Activated gamma-delta T cell (primary cell): ENCODE measurements at places on chromosomes 16 and 17.

GRCh38 chr17:43094129-43094835 is 30.9 kb downstream of the BRCA1 start:
- DNase-seq, result no peak

- no peak for DNase-seq
Observed at GRCh38 chr17:37842401-37842800, 81.8 kb upstream of the TBC1D3K start.

GRCh38 chr17:47719411-47720152 is 13.5 kb upstream of the TBX21 start:
- no peak for DNase-seq

- no peak for DNase-seq
Observed at GRCh38 chr17:2061441-2061958, 6.6 kb downstream of the HIC1 start.

- no peak for DNase-seq
Observed at GRCh38 chr16:77434022-77434529, 758 bp downstream of the ADAMTS18 start.

- DNase-seq, result no peak
Observed at GRCh38 chr17:3896108-3896967, 3.5 kb upstream of the CAMKK1 start.

- no peak for DNase-seq
Observed at GRCh38 chr16:77304877-77305276, 105.7 kb downstream of the SYCE1L start.

DNA sequence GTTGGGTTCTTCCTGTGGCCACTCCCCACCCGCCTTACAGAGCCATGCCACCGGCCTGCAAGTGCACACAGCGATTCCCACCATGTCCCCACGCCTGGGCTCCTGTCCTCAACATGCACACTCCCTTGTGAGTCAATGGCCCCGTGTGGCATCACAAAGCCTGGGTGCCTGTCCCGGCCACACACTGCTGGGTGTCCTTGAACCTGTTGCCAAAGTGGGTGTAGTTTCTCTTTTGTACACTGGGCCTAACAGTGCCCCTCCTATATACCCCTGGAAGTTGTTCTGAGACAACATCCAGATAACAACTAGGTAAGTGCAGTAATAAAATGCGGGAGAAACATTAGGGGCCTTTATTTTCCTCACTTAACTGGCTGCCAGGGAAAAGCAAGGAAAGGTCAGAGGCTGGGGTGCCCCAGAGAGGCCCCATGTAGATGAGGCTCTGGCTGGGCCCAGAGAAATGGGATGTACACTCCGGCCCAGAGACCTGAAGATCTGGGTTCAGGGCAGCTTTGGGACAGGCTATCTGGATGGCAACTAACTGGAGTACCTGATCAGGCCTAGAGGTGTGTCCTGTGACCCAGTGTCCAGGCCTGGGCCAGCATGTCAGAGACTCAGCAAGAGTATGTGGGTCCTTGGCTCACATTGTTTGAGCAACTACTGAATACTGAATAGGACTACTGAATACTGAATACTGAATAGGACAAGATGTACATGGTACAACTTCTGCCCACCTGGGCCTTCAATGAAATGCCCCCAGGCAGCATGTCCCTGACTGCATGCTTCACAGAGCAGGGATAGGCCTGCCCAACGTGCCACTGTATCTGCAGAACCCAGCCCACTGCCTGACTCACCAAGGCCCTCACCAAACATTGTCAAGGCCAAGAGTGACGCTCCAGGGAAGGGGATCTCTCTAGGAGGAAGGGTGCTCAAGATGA is 8.3 kb downstream of the ABCC3 start:
- no peak for DNase-seq

DNA sequence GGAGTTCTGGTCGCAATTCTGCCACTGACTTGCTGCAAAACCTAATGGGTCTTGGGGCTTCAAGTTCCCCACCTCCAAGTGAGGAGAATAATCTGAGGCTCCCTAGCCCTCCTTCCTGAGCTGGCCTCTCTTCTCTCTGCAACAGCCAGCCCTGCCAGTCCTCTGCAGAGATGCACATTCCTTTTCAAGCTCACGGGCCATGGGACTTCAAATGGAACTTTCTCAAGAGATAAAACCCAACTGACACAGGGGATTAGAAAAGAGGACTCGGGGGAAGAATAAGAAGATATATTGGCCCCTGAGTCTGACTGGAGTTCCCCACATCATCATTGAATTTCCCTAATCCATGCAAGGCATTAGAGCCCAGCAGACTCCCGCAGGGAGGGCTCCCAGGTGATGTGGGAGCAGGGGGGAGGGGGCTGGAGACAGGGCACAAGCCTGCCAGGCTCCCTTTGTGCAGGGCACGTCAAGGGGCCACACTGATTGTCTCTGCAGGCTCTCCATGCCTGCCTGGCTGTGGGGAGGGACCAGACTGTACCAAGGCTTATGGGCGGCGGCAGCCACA is 131.0 kb downstream of the CCDC144A start:
- no peak for DNase-seq

GRCh38 chr16:14268073-14268472 is 197.0 kb downstream of the MRTFB start:
- DNase-seq, result no peak

DNA sequence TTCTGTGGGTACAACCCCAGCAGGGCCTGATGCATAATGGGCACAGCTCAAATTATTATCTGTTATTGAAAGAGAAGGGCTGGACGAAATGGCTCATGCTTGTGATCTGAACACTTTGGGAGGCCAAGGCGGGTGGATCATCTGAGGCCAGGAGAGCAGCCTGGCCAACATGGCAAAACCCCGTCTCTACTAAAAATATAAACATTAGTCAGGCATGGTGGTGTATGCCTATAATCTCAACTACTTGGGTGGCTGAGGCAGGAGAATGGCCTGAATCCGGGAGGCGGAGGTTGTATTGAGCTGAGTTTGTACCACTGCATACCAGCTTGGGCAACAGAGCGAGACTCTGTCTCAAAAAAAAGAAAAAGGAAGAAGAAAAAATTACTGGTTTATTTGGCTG is 100.7 kb downstream of the ABCC1 start:
- no peak for DNase-seq

- DNase-seq, result no peak
Observed at GRCh38 chr17:43868226-43868994, 21.4 kb downstream of the CD300LG start.

- no peak for DNase-seq
Observed at GRCh38 chr16:8986111-8986510, 22.4 kb upstream of the USP7 start.

DNA sequence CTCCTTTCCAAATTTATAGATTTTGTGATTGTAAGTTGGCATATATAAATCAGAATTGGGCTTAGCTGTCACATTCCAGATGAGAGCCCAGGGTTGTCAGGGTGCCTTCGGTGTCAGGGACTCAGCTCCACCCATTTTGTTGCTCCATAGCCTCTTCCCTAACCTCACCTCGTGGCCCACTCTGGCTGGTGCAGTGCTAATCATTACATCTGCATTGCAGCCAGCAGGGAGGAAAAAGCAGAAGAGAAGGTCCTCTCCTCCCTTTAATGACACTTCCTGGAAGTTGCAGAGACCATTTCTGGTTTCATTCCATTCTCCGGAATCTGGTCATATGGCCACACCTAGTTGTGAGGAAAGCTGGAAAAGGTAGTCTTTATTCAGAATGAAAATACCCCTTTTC is 113.3 kb downstream of the CCT6B start:
- no peak for DNase-seq

DNA sequence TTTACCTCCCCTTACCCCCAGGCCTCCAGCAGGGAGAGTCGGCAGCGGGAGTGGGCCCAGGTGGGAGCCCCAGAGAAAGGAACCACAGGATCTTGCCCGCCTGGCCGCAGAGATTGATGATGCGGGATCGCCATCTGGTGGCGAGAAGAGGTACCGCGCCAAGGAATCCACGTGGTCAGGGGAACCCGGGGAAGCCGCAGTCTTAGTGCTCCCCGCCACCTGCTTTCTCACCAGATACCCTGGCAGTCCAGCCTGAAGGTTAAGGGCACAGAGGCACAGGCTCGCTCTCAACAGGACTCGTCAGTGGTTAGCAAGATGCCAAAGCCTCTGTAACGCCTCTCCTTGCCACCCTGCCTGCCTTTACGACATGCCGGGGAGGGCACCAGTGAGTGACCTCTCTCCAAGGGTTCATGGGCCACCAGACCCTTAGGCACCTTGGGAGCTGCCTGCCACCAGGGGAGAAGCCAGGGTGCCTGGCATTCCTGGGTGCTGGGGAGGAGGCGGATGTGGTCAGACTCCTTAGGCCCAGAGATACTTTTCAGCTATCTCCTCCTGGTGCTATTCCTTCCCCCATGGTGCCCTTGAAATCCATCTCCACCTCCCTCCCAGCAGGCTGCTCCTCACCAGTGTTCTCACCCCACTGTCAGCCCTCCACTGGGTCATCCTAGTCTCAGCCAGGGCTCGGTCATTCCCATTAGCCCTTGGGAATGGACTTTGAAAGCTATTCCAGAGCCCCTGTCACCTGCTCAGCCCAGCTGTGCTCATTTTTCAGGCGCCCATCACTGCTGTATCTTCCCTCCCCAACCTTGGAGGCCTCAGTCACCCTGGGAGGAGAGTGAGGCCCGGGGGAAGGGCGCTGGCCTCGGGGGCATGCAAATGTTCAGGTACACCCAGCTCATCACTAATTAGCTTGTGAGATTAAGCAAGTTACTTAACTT is 5.5 kb upstream of the RHBDF2 start:
- DNase-seq, result peak; percentile 51

DNA sequence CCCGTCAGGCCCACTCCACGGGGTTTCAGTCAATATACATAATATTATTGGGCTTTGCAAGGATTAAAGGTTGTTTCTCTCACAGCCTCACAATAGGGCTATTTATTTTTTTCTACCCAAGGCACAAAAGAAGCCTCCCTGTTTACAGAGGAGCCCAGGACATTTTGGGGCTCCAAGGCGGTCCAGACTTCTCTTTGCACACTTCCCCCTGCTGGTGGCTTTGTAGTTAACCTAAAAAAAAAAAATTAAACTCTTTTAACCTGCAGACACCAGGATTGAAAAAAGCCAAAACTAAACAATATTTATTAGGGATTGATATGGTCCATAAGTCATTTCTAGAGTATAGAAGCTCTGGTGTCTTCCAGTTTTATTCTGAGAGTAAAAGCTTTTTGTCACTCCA is 169.7 kb upstream of the ZFHX3 start:
- no peak for DNase-seq

DNA sequence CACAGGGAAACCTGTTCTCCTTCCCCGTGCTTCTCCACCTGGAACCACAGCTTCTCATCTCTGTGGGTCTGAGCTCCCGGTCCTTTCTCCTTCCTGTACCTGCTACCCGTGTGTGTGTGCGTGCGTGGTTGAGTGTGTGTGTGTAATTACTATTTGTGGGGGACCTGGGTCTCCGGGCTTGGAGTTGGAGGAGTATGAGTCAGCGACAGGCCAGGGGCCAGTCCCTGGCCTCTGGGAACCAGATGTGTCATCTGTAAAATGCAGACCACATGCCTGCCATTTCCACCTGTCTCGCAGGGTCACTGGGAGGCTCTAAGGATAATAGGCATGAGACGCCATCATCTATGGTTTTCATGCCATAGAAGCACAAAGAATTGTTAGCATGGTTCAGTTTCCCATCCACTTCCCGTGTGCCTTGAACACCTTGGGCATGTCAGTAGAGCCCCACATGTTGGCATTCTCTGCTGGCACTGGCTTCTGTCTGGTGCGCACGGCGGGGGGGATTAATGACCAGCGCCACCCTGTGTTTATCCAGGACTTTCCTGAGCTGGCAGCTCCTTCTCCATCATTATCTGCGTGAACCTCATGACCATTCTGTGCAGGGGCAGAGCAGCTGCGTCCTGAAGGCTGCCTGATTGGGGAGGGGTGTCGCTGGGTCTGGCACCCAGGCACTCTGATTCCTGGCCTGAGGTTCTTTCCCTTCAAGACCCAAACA is 1.5 kb downstream of the ZNF205 start:
- DNase-seq, result no peak

DNA sequence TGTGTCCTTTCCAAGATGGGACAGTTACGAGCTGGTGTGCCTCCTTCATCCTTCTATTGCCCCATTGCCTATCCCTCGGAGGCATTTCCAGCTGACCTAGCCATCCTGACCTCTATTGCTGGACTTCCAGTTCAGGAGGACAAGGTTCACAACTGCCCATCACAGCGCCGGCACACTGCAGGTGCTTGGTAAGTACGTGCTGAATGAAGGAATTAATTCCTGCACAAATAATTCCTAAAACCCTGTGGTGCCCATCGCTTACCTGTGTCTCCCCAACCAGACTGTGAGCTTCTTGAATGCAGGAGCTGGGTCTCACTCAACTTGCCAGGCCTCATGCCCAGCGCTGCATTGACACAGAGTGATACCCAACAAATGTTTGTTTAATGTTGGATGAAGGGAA is 13.0 kb downstream of the ALOX15B start:
- DNase-seq, result no peak

GRCh38 chr17:65182233-65182632 is 45.1 kb downstream of the RGS9 start:
- DNase-seq, result no peak

DNA sequence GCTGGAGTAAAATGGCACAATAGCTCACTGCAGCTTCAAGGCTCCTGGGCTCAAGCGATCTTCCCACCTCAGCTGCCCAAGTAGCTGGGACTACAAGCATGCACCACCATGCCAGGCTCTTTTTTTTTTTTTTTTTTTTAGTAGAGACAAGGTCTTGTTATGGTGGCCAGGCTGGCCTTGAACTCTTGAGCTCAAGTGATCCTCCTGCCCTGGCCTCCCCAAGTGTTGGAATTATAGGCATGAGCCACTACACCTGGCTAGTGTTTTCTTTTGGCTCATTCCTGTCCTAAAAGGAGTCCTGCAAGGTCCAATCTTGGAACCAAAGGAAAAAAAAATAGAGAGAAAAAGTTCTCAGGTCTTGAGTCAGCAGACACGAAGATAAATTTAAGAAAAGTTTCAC is 30.8 kb downstream of the PKD1L3 start:
- no peak for DNase-seq

GRCh38 chr17:76155988-76156661 is 15.1 kb upstream of the FOXJ1 start:
- DNase-seq, result no peak

GRCh38 chr16:81650982-81651562 is 128.0 kb upstream of the PLCG2 start:
- DNase-seq, result no peak

DNA sequence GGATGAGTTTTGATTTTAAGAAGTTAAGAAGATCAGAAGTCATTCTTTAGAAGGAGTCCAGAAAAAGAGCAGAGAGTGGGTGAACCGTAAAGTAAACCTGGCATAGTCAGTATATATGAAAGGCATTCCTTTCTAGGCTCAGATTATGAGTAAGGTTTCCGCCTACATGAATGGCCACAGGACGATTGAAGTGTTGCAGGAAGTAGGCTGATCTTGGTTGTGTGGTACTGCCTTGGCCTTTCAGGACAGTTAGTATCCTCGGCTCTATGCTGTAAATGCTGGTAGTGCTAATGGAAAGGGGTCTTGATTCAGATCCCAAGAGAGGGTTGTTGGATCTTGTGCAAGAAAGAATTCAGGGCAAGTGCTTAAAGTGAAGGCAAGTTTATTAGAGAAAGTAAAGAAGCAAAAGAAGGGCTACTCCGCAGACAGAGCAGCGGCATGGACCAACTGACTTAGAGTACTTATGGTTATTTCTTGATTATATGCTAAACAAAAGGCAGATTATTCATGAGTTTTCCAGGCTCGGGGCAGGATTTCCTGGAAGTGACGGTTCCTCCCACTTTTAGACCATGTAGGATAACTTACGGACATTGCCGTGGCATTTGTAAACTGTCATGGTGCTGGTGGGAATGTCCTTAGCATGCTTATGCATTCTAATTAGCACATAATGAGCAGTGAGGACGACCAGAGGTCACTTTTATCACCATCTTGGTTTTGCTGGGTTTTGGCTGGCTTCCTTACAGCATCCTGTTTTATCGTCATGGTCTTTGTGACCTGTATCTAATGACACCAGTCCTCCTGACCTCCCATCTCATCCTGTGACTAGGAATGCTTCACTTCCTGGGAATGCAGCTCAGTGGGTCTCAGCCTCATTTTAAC is 164.8 kb downstream of the SNX29 start:
- DNase-seq, result no peak
